T follicular helper cell (primary cell): ENCODE measurements at places on chromosomes 2 and 18.

DNA sequence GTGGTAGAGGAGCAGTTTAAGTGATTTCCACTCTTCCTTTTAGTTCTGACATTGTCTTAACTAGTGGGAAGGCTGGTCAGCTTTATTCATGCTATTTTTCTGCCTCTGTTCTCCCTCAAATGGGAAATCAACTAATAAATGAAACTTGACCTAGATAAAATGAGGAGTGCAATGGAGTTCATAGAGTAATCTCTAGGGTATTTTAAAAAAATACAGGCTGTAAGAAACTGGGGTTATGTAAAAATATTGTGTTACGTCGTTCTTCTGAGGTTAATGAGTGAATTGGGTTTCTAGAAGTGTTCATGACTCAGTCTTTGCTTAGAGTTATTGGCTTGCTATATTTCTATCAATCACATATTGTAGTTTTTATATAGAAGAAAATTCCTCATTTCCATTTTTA, 734.5 kb downstream of the MBD2 start:
- no peak for DNase-seq

GRCh38 chr2:47039913-47040562, 115.1 kb downstream of the STPG4 start:
- no peak for DNase-seq

- no peak for DNase-seq
These were observed 204.5 kb upstream of the CXCR4 start for GRCh38 chr2:136322428-136322827.

GRCh38 chr18:54684784-54685183, 93.7 kb downstream of the DYNAP start:
- no peak for DNase-seq

GRCh38 chr2:120239488-120240287, 13.0 kb upstream of the RALB start:
- no peak for DNase-seq

GRCh38 chr2:190452433-190452832, 44.3 kb downstream of the MFSD6 start:
- DNase-seq: no peak

- no peak for DNase-seq
These were observed 308.5 kb downstream of the NRXN1 start for GRCh38 chr2:50723286-50723938.

DNA sequence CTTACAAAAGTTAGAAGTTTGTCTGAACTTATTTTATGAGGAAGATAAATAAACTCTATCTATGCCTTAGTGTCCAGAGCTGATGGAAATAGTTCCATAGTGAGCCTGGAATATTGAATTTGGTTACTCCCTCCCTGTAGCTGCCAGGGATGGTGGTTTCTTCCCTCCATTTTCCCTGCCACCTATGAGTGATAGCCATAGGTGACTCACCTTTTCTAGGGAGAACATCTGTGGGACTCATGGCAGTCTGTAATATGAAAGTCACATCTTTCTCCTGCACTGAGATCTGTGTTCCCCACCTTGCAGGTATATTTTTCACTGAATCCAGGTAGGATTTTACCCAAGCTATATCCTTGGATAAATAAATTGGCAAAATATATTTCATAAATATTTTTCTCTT, 148.8 kb downstream of the TPGS2 start:
- DNase-seq: no peak

- DNase-seq: no peak
These were observed 18.1 kb downstream of the EPAS1 start for GRCh38 chr2:46315103-46315890.

DNA sequence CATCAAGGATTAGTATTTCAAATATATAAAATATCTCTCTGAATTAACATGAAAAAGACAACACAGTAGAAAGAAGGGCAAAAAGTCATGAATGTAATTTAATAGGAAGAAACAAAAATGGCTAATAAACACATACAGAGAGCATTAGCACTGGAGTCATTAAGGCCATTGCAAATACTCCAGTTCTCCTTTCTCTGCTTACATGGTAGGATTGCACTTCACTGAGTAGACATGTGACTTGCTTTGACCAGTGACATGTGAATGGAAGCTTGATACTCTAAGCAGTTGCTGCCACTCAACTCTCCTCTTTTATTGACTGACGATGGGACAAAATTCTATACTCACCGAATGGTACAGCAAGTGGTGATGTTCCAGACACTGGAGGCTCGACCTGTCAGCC, 153.9 kb upstream of the LGALSL start:
- DNase-seq: no peak

- no peak for DNase-seq
These were observed 5.7 kb downstream of the NCKAP5 start for GRCh38 chr2:133562558-133562957.

DNA sequence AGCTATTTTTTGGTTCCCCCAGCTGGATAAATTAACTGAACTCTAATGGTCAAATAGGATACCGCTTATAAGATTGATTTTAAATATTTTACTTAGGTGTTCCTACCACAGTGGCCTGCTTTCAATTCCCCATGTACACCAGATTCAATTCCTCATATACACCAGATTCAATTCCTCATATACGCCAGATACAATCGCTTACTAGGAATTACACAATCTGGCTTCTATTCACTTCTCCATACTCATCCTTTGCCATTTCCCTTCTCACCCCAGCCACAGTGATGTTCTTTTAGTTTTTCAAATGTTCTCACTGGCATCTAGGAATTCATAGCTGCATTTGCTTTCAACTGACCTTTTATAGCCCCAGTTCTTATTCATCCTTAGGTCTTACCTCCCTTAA, 66.5 kb downstream of the SLC40A1 start:
- no peak for DNase-seq

DNA sequence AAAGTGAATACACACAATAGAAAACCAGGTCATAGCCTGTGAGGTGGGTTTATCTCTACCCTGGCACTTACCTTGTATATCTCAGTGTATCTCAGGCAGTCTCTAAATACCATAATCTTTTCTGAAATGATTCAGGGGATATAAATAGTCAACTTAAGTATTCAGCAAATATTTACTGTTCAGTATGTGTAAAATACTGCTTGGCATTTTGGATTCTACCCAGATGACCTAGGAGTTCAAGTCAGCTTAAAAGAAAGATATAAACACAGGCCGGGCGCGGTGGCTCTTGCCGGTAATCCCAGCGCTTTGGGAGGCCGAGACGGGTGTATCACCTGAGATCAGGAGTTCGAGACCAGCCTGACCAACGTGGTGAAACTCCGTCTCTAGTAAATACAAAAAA, 23.8 kb downstream of the GRHL1 start:
- DNase-seq: no peak

DNA sequence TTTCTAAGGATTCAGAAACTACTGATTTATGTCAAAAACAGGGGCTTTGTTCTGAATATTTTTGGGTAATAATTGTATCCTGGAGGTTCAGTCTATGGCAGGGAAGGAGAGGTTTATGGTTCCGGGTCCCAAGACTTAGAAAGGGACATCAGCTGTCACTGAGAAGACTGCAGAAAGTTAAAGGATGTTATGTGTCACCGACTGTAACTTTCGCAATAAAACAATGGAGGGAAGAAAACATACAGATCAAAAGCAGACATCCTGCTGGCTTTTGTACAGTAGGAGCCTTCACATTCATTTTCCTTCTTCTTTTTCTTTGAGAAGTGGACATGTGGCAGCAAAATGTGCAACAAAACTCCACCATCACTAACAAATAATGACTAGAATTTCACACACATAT, 900.7 kb upstream of the SOX11 start:
- no peak for DNase-seq

DNA sequence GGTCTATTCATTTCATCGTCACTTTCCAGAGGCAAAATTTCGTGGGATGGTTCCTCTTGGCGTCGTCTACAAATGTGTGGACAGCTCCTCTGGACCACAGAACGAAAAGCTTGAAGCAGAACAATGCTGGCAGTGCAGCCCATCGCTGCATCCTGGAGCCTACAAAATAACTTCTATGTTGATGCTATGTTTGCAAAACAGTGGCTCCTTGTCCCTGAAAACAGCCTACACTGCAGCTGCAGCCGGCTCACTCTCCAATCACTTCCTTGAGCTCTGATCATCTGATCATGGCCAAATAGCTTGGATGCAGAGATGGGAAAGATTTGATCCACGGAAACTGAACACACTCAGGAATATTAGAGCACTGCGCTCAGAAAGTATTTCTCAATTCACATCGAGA, 60.0 kb downstream of the DOCK10 start:
- no peak for DNase-seq

DNA sequence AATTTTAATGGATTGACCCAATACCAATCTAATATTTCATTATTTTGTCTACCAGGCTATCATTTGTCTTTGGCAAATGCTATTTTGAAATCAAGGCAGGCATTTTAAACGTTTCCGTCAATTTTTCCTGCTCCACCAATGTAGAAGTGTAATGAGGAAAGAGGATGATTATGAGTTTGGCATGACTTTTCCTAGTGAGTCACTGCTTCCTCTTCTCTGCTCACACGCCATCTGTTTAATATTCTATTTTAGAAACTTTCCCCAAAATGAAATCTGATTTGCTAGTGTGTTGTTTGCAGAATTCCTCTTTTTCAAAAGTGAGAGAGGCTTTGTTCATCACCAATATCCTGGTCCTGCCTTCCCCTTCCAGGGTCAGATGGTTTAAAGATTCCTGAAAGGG, 42.5 kb upstream of the PID1 start:
- no peak for DNase-seq

DNA sequence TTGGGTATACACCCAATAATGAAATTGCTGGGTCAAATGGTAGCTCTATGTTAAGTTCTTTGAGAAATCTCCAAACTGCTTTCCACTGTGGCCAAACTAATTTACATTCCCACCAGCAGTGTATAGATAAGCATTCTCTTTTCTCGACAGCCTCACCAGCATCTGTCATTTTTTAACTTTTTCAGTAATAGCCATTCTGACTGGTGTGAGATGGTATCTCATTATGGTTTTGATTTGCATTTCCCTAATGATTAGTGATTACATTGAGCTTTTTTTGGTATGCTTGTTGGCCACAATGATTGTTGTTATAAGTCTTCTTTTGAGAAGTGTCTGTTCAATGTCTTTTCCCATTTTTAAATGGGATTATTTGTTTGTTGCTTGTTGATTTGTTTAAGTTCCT, 50.4 kb upstream of the EPAS1 start:
- DNase-seq: no peak

DNA sequence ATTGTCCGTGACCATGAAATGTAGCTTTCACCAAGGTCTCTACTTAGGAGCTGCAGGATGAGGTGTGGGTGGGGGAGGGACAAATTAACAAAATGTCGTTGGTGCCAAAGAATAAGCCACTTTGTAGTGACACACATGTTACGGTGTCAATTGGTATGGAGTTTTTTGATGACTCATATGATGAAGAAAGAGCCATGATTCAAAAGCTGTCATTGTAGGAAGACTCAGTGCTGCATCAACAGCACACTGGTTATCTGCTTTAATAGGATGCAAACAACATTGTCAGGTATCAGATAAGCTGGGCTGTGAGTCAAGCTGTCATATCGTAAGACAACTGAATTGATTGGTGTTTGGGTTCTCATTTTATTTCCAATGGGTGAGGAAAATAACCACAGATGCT, 36.6 kb upstream of the BOD1L2 start:
- DNase-seq: no peak

DNA sequence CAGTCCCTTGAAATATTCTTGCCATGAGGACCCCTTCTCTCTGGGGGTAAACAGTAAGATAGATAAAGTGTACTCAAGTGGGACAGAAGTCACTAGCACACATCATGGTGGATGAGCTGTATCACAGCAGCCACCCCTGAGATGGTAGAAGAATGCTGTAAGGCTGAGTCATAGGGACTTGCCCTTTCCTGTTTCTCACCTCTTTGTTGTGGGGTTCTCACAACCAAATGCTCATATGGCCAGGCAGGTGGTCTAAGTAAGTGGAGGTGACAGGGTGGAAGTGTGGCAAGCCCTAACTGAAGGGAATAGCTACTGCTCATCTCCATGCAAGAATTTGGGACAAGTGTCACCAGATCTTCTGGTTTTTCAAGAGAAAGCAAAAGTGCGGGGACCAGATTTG, 202.7 kb upstream of the SLC14A2 start:
- DNase-seq: no peak

GRCh38 chr2:2502201-2502549, 171.1 kb upstream of the MYT1L start:
- DNase-seq: no peak

DNA sequence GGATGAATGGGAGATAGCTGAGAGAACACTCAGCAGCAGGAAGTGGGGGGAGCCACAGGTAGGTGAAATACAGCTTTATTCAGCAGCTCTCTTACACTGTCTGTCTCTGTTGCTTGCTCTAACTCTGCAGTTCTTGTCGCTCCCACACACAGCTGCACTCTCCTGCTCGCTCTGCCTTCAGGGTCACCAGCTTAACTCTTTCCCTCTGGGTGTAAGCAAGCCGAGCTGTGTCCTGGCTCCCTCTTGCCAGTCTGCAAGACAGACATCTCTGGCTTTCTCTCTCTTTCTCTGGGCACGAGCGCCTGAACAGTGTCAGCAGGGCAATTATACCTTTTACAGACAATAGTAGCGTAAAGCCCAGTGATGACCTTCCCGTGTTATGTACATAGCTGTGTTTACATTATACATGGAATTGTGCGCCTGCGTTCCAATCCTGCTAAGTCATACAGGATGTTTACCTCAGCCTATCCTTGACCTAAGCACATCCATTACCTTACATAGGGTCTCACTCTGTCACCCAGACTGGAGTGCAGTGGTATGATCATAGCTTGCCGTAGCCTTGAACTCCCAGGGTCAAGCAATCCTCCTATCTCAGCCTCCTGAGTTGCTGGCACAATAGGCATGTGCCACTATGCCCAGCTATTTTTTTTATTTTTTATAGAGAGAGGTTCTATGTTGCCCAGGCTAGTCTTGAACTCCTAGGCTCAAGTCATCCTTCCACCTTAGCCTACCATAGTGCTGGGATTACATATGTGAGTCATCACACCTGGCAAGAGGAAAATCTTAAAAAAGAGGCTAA, 57.8 kb upstream of the CHN1 start:
- no peak for DNase-seq

DNA sequence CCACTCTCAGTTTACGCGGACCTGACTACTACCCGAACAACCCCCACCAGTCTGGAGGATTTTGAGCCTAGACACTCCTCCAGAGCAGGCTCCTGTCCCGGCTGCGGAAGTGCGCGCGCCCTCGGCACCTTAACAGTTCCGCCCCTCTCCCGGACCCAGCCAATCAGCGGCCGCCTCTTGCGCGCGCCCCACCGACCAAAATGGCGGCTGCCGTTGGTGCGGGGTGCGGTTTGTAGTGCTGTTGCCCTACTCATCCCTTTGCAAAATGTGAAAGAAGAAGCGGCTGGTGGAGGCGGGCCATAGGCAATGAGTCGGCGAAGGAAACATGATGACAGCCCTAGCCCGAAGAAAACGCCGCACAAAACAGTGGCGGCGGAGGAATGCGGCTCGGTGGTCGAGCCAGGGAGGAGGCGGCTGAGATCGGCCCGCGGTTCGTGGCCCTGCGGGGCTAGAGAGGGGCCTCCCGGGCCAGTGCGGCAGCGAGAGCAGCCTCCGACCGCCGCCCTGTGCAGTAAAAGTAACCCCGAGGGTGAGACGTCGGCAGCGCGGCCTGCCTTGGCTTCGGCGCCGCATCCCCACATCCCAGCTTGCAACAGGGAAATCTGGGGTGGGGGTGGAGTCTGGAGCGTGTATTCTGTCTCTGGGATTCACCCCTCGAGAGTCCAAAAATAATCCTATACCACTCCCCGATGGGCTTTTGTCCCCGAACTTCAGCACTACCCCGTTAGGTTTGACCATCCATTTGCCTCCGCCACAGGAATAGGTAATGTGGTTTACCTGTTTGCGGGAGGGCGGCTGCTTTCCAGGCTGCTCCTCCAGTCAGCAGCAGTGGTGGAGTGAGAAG, at the start of gene ETAA1:
ETAA1 (plus strand) TSS at position 191 of the 844 bp plus-strand sequence; CDS start at position 307, 116 bp downstream.
- peak; percentile 91 for DNase-seq
